Occipital lobe (tissue), 3 donors: ENCODE measurements at places on chromosomes 6 and 20.
A peak's percentile ranks its signal among the peaks of the same experiment; 100 is the strongest.

GRCh38 chr6:52499026-52499425, 77.8 kb downstream of the TRAM2 start:
- DNase-seq = no peak

GRCh38 chr20:35551503-35551902, 9.6 kb downstream of the ERGIC3 start:
- DNase-seq = no peak

GRCh38 chr6:72322771-72323170, 299.1 kb upstream of the KCNQ5 start:
- no peak for DNase-seq

DNA sequence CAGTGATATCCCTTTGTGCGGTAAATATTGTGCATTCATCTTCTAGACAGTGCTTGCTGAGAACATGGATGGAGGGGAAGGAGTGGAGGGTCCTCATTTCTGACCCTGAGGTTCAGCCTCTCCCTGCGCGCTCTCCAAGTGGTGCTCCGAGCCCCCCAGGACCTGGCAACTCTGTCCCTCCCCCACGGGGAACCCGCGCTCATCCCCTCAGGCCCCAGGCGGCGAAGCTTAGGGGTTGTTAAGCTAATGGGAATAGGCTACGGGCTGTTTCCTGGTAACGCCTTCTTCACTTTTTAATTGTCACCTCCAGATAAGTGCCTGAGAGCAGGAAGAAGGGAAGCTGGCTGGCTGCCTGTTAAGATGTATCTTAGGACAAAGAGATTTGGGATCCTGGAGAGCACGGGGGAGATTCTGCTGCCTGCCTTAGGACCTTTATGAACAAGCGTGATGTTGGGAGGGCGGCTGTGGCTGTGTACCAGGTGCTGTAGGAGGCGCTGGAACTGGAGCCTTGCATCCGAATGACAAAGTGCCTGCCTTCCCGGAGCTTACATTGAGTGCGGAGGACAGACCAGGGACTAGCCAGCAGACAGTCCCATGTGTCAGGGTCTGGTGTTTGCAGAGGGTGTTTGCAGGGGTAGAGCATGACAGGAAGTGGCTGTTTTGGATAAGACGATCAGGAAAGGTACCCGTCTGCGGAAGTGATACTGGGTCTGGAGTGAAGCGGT, 11.7 kb downstream of the TSHZ2 start:
- DNase-seq = no peak

- DNase-seq = no peak
Observed at GRCh38 chr6:152701081-152701862, 3.6 kb downstream of the MYCT1 start.

GRCh38 chr6:136709429-136709828, 82.8 kb downstream of the MAP3K5 start:
- no peak for DNase-seq

GRCh38 chr6:157020881-157021343, 243.7 kb downstream of the ARID1B start:
- peak; percentile 75 for DNase-seq

GRCh38 chr20:51220293-51220706, 197.4 kb upstream of the KCNG1 start:
- no peak for DNase-seq

DNA sequence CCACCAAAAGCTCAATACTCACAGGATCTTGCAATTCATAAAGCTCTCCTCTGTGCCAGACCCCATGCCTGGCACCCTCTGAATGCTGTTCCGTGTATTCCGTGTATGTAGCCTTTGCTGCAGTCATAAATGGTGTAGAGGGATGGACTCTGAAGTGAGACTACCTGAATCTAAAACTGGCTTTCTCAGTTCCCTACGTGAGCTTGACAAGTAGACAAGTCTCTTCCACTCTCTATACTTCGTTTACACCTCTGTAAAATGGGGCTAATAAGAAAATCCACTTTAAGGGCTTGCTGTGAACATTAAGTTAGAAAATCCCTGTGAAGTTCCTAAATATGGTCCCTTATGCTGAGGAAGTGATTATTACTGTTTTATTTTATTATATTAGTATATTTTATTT, 31.5 kb downstream of the PPP1R16B start:
- no peak for DNase-seq

GRCh38 chr6:25697537-25698340, 45.7 kb downstream of the SCGN start:
- DNase-seq = no peak
